ENCODE measurements at places on chromosomes 12 and 14.

GRCh38 chr14:99015833-99016232, 256.2 kb downstream of the BCL11B start:
- DNase-seq, result no peak

DNA sequence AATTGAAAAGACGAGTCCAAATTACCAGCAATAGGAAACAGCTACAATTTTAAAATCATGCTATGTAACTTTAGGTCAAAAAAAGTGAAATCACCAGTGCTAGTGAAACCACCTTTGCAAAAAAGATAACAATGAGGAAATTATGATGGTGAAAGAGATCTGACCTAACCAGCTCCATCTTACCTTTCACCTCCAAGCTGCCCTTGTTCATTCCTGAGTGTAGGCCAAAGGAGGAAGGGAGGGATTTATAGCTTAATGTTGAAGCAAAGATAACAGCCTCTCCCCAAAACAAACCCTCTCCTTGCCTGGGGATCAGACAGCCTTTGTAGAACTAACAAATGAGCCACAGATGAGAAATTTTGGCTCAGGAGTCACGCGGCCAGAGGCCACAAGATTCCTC, 83.2 kb upstream of the EIF5 start:
- DNase-seq, result no peak

- DNase-seq, result no peak
Measured at GRCh38 chr14:21059842-21060613, 2.4 kb downstream of the RNASE8 start.

- no peak for DNase-seq
Measured at GRCh38 chr14:74965486-74966153, 10.2 kb upstream of the PGF start.

DNA sequence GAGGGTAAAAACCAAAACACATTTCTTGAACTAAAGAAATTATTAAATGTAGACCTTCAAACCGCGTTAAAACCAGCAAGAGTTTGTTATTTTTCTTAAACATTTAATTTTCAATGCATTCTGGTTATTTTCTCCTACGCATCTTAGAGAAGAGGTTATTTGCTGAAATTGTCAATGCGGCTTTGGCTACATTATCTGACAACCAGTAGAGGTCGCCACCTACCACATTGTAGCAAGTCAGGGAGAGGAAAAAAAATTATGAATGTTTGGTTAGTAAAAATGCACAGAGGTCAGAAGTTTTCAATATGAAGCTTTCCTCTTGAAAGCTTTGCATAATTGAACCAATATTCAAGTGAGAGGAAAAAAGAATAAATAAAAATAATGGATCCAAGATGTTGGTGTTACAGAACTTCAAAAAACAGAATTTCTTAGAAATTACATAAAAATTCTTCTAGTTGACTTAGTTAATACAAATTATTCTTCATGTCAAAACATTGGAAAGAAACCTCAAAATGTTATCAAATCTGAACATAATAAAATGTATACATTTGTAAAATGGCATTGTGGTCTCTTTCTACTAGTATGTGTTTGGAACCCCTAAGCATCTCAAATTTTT, 159.4 kb upstream of the TMTC2 start:
- peak; percentile 12 for DNase-seq

- no peak for DNase-seq
Measured at GRCh38 chr12:77047341-77048109, 17.8 kb downstream of the E2F7 start.

DNA sequence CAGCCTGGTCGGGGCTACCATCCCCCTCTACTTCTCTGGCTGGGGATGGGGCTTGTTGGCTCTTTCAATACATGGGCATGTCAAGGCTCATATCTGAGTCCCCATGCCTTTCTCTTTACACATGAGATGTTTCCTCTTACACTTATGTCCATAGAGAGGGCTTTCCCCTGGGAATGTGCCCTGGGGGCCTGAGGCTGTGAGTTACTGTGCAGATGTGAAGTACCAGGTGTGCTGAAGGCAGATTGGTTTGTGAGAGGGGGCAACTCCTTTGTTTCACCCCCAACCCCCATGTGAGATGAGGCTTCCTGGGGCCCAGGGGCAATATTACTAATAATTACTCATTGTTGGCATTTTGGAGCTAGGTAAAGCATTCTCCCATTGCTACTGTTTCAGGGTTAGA, 32.8 kb downstream of the NRXN3 start:
- no peak for DNase-seq

DNA sequence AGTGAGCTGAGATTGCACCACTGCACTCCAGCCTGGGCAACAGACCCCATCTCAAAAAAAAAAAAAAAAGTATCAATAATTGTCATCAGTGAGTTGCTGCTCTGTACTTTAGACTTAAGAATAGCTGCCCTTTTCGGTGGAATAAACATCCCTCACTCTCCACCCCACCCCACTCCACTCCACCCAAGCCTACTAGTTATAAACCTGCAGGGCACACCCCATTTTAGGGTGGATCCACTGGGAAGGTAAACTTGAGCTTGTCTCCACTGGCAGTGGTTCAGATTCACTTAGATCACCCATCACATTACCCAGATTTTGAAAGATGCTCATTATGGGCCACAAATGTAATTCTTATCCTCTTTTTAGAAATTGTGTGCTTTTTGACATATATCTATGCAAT, 106.4 kb downstream of the GPR135 start:
- DNase-seq, result no peak

DNA sequence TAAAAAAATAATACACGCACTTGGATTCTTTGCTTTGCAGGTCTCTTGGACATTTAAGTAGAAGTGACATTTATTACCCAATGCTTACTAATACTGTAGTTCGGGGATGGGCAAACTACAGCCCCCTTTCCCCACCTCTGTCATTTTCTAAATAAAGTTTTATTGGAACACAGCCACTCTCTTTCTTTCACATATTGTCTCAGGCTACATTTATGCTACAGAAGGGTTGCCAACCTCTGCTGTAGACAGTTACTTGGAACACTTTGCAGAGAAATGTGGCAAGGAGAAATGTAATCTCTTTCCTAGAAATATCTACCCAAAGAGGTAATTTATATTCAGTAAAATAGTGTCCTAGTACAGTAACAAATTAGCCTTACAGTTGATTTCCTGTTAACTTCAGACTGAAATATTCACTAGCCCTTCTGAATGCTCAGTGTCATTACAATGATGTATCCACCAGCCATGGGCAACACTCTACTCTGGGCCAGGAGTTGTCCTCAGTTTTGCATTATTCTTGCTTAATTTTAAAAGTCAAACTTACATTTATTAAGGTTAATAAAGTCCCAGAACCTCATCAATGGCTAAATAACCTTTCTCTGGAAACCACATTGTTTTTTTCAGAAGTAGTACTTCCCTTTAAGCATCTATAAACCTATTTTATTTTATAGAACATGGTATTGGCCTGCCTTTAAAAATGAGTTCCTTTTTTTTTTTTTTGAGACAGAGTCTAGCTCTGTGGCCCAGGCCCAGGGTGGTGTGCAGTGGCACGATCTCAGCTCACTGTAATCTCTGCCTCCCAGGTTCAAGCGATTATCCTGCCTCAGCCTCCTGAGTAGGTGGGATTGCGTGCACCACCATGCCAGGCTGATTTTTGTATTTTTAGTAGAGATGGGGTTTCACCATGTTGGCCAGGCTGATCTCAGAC, 269.6 kb upstream of the AMIGO2 start:
- DNase-seq, result no peak

DNA sequence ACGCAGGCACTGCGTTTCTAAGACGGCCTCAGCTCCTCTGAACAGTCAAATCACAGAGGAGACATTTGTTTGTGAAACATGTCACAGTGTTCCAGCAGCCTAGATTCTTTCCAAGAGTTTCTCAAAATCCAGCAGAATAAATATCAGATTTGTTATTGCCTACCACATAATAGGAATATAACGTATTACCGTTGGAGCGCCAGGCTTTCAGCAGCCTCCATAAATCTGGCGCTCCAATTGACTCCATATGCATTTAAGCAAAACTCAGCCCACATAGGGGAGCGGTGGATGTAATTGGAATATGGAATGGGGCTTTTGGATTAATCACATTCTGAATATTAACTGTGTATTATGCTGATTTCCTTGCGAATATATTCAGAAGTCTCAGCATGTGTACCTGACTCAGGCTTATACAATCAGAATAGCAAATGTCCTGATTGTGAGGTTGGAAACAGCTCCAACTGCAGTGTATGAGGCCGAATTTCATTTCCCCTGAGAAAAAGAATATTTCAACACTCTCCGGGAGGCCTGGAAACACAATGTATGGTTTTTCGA, 174.0 kb downstream of the ASCL4 start:
- DNase-seq, result no peak

DNA sequence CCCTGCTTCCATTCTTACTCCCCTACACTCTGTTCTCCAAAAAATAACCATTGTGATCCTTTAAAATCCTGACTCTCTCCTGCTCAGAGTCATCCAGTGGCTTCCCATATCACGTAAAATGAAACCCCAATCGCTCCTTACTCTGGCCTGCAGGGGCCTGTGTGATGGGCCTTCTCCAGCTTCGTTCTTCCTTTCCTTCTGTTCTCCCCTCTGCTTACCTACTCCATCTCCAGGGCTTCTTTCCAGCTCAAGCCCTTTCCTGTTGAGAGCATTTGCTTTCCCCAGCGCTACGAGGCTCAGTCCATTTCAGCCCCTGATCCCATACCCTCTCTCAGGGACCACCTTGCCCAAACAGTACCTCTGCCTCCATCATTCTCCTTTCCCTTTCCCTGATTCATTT, 144.4 kb upstream of the ARHGAP5 start:
- DNase-seq, result no peak

GRCh38 chr12:112176321-112177010, 51.1 kb downstream of the TRAFD1 start:
- DNase-seq, result no peak

DNA sequence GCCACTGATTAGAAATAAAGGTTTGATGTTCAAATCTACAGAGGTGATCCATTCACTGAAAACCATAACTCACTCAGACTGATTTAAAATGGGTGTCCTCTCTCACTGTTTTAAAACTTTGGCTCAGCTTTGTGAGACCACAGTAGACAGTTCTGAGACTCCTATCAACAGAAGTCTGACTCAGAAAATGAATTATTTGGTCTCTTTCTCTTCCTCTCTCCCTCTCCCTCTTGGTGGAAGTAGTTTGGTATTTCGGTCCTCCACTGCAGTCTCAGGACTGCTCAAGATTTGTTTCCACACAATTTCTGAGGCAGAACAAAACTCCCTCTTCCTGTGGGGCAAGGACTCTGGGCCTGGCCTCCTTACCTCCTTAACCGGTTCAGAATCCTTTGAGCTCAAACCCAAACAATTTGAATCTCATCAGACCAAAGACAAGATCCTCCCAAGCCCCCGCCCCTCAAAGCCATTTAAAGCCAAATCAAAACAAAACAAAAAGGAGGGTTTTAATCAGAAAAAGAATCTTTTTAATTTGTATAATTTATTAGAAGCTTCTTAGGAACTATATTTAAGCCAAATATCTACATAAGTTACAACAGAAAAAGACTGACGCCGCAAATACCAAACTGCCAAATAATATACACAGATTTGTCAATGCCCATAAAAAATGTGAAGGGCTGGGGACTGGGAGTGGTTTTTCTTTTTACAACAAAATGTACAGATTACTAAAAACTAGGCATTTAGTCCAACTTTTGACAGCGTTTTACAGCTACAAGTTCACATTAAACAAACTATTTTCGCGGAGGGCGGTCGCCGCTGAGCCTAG, 3.9 kb downstream of the NKX2-1 start:
- DNase-seq, result no peak

DNA sequence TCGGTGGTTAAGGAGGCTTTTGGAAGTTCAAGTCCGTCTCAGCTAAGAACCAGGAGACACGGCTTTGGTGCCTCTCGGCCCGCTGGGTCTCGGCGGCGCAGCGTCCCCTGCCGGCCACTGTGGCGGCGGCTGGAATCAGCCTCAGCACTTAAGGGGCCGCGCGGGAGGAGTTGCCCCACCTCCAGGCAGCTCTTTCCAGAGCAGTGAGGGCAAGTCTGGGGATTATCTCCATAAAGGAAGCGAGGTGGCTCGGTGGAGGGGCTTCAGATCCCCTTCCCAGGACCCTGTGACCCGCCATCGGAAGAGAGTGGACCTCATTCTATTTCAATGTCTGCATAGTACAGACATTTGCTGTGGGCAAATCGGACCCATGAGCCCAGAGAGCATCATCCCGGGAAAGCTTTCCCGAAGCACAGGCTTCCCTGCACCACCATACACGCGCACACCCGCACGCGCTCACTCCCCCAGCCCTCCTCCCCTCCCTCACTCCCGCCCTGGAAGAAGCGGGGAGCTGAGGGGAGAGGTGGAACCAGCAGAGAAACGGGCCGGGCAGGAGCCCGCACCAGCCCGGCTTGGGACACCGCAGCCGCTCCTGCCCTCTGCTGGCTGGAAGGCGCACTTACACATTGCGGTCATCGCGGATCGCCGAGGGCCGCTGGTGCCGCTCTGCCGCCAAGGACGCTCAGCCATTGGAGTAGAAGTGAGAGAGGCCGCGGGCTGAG, 15.9 kb downstream of the RNASE2 start:
- DNase-seq, result peak; percentile 79

DNA sequence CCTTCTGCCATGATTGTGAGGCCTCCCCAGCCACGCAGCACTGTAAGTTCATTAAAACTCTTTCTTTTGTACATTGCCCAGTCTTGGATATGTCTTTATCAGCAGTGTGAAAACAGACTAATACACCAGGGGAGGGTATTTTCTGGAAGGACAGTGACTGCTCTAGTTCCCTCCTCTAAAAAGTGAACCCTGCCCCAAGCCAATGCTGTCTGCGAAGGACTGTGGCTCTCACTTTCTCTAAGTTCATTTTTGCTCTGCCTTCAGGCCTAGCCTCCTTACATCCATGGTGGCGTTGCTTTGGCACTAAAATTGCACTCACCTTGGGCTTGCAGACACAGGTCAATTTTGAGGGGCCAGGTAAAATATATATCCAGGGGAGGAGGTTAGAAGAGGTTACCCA, 323.0 kb downstream of the VRK1 start:
- no peak for DNase-seq

GRCh38 chr12:29799591-29799990, 15.8 kb upstream of the TMTC1 start:
- DNase-seq, result no peak

- DNase-seq, result no peak
Measured at GRCh38 chr12:66152732-66153131, 17.1 kb downstream of the TMBIM4 start.

GRCh38 chr14:70789361-70789760, 20.0 kb downstream of the MAP3K9 start:
- no peak for DNase-seq

DNA sequence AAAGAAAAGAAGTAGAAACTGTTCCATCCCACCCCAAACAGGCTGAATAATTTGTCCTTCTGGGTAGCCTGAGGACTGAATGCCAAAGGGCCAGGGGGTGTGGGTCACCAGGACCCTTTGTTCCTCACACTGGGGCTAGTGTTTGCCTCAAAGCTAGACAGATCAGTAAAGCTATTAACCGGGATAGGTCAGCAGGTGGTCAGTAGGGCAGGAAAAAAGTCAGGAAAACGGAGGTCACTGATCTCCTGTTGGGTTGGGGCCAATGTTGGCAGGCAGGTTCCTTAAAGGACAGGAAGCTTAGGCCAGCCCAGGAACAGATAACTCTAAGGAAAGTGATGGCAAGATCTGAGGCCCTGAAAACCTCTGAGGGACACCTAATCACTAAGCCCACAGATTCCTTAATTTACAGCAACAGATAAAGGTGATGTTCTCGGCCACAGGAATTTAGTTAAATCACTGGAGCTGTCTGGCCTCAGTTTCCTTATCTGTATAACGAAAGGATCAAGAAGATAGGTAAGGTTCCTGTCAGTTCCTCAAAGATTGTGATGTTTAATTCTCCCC, 22.7 kb upstream of the TMPO start:
- DNase-seq, result no peak
